NCI-H187 treated with DMSO at 0.1 percent for 48 hours (cell line): ENCODE measurements at places on chromosomes 7 and 10.
A peak's percentile ranks its signal among the peaks of the same experiment; 100 is the strongest.

DNA sequence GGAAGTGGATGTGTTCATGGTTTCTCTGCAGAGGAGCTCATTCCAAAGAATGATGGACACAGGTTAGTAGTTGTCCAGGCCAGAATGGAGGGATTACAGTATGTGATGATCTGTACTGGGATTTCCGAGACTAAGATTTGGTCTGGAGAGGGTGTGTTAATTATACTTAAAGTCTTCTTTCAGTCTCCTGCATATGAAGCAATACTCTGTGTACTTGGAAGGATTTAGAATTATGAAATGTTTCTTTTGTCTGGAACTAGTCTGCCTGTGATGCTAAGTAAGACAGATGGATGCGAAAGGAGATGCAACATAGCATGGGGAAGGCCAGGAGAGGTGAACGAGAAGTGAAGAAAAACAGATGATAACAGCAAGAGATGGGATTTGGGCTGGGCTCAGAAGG is 305.1 kb upstream of the LYZL1 start:
- DNase-seq: no peak

DNA sequence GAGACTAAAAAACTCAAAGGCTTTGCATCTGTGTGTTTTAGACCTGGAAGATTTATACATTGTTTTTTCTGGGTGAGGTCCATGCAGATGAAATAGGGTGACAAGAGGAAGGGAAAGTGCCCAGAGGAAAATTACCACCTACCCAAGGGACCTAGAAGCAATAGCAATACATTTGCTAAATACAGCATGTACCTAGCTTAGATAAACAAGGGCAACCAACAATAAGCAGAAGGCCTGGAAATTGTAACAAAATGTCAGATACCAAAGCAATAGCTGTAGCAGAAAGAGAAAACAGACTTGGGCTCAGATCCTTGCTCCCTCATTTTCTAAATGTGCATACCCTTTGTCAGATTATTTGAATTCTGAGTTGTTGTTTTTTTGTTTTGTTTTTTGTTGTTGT is 318.4 kb upstream of the KMT2E start:
- DNase-seq: no peak

GRCh38 chr10:7651853-7652470 is 14.8 kb downstream of the ITIH5 start:
- DNase-seq: no peak

DNA sequence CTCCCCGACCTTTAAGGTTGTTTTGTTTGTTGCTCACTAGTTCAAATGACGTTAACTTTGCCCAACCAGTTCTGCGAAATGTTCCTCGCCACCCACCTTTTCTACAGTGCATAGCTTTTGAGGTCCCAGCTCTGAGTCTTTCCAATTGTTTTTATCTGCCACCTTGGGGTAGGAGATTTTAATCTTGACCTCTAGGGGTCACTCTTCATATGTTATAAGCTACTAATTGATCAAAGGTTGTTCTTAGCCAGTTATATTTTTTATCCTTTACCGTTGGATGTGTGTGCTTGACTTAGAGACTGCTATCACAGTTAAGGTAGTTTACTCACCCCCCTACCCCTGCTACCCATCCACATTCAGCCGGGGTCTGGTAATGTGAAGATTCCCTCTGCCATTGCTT is 372.4 kb downstream of the SUGCT start:
- DNase-seq: no peak

DNA sequence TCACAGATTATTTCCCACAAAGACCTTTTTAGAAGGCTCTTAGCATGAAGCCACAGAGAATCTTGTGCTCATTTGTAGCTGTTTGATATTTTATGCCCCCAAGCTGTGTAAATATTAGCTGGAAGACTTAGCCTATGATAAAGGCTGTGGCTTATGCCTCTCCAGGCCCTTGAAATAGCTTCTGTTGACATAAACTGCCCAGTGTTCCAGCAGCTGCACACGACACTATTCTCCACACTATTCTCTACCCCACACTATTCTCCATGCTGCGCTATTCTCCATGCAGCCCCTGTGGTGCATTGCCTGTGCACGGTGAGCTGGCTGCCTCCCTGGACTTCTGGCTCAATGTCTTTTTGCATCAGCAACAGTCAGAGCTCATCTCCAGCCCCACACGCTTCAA is 13.1 kb downstream of the DDC start:
- DNase-seq: peak; percentile 97

DNA sequence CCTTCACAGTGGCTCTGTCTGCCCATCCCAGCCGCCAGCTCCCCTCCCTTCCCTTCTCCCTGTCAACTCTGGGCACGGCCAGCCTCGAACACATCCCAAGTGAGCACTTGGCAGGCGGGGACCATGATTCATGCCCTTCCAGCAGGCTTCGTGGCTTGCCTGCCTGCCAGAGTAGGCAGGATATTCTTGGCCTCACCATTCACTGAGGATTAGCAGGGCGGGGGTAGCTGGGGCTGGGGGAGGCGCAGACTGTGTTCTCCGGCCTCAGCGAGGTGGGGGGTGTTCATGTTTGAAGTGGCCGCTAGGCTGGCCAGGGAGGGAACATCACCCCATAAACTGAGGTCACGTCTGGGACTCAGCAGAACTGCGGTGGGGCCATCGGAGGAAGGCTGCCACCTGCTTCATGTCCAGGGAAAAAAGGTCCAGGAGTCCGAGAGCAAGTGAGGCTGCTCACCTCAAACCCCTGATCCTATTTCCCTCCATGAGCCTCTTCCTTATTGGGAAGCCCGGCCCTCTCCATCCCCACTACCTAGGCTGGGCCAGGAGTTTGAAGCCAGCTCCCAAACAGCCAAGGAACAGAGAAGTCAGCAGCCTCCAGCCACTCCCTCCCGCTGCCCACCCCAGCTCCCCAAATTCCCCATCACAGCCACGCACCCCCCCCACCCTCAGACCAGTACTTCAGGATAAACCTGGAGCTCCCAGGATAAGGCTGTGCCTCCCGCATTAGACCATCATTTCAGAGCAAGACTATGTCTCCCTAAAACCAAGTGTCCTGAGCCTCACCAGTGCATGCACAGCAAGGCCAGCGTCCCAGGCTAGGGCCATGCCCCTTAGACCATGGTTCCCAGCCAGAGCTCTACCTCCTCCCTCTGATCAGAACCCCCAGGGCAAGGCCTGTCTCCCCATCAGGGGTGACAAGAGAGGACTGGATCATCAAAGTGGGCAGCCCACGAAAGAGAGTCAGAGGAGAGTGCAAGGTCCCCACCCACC is 42.8 kb upstream of the RABGEF1 start:
- no peak for DNase-seq

DNA sequence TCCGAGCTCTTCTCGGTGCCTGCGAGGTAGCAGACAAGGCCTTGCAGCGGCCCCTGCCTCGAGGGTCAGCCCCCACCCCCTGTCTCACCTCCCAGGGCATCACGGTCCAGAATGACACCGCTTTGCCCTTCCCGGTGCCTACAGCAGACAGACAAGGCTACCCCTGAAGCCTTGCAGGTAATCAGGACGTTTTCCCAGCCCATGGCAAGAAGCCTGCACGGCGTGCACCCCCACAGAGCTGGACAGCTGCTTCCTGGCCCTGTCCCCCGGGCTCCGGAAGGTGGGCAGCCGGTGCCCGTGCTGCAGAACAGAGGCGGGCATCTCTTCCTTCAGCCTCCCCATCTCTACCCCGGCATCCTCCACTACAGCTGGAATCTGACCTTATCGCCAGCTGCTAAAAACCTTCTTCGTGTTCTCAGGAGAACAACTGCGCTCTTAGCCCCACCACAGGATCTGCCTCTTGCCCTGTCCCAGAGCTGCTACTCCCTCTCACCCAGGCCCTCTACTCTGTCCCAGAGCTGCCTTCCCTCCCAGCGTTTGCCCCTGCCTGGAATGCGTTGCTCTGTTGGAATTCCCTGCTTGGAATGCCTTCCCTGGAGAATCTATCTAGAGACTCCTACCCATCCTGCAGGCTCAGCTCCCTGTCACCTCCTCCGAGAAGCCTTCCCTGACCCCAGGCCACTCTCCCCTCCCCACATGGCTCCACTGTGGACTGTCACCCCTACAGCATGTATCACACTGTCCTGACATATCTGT is 4.7 kb downstream of the MYL10 start:
- DNase-seq: no peak

DNA sequence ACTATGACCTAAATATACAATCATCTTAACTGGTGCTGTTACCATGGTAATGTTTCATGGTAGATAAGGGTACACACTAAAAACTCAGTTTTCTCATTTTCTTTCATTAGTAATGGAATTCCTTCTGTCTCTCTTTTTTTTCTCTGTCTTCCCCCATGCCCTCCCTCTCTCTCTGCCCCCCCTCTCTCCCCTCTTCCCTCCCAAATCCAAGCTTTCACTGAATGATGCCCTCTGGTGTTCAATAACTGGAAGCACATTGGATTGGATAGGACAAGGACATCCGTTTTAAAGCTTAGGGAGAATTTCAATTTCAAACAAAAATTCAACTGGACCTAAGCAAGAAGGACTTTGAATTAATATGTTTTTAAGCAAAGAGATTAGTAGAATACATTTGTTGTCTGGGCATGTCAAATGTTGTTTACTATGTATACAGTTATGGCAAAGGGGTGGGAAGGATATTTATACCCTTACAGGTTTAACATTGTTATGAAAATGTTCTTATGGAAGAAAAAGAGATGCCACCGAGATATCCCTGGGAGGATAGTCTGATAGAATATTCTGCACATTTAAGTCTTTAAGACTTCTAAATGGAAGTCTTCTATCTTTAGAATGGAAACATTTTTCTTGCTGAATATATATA is 6.1 kb downstream of the CHRM2 start:
- no peak for DNase-seq

GRCh38 chr10:57260175-57260574 is 899.1 kb upstream of the ZWINT start:
- DNase-seq: no peak

DNA sequence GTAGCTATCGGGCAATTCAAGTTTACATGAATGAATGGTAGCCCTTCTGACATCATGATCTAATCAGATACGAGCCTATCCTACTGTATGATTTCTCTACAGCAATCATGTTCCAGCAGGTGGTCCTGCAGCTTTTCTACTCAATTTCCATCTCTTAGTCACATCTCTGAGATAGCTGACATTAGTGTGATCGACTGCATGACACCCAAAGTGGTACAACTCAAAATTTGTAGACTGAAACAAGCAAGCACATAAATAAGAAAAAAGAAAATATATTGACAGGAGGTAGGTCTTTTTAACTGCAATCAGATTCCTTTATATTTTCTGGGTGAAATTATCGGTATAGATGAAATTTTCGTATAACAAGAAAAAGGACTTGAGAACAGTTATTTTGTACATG is 132.0 kb downstream of the PPP1R17 start:
- no peak for DNase-seq

- no peak for DNase-seq
Measured at GRCh38 chr7:380711-381210, 90.8 kb downstream of the FOXL3 start.
